ENCODE measurements at places on chromosomes 11 and 22. TPM values are rescaled to one million over a fixed set of nuclear protein-coding genes. Genes with fewer than 3 reads are reported as not detected.

UQCR10 gene
- 52.8 TPM for total RNA-seq

CHRM1 gene
- 0.69 TPM for total RNA-seq

TIRAP gene
- 3.9 TPM for total RNA-seq

OMP gene
- not detected for total RNA-seq

RGL4 gene
- total RNA-seq: 2.7 TPM

LYVE1 gene
- 48.0 TPM for total RNA-seq

TRPM5 gene
- under 0.01 TPM for total RNA-seq

GRCh38 chr11:64444838-64445441, 86.0 kb downstream of the RPS6KA4 start:
- peak; percentile 6 for DNase-seq

GRCh38 chr11:44886790-44887140, 63.9 kb downstream of the TP53I11 start:
- DNase-seq: peak; percentile 63

GRCh38 chr22:32200752-32201151, 4.1 kb downstream of the RFPL2 start:
- DNase-seq: no peak

- no peak for DNase-seq
These were observed 87.4 kb downstream of the HIPK3 start for GRCh38 chr11:33344611-33345010.

DNA sequence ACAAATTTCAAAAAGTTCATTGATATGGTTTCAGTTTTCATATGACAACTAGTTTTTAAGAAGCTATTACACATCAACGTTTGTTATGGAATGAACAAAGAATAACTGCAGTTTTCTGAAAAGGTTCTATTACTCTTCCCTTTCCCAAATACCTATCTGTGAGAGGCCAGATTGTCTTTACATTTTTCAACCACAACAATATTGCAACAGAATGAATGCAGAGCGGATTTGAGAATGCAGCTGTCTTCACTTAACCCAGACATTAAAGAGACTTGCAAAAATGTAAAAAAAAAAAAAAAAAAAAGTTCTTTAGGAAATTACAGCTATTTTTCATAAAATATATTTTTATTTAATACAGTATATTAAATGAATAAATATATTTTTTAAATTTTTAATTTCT, 250.8 kb downstream of the DDX10 start:
- DNase-seq: no peak

- no peak for DNase-seq
These were observed 20.1 kb upstream of the SCGB1D1 start for GRCh38 chr11:62169935-62170334.

- DNase-seq: no peak
These were observed 77.1 kb upstream of the CD82 start for GRCh38 chr11:44488165-44488965.

DNA sequence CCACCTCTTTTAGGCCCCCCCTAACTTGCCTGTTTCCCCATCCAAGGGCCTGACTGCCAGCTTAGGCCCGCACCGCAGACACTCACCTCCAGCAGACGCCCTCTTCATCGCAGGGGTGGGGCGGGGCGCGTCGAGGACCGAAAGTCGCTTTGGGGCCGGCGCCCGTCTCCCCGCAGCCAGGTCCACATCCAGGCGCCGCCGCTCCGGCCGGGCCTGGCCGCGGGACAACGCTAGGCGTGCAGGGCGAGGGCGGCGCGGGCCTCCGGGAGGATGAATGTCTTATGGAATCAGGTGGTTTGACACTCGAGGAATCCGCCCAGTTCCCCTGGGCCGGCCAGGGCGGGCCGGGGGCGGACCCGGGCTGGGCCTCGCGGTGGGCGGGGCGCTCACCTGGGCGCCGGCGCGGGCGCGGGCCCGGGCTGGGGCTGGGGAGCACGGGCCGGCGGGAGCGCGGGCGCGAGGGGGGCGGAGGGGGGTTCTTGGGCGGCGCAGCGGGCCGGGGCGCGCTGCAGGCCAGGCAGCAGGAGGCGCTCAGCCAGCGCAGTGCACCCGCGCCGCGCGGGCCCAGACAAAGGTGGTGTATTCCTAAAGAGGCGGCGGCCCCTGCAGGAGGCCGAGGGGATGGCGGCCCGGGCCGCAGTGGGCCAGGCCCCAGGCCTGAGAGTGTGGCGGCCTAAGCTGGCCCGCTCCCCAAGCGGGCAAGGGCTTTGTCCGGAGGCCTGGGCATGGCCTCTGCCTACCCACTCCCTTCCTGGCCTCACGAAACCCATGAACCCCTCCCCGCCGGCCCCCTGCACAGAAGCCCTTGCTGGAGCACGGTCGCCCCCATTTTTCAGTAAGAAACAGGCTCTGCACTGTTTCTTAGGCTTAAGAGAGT, 177.6 kb downstream of the IGLL1 start:
- DNase-seq: no peak

DNA sequence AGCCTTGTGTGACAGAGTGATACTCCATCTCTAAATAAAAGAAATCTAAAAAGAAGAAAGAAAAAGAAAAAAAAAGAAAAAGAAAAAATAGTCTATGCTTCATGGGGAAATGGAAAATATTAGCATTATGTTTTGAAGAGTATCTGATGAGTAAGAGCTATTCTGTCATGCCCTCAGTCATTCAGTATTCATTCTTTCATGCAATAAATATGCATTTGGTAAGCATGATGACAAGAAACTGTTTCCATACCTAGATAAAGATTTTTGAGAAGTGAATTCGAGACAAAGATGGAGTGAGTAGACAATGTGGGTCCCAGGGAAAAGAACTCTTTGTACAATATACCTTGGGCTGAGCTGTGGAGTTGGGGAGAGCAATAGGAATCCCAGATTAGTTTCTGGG, 6.2 kb upstream of the IFTAP start:
- DNase-seq: no peak

DNA sequence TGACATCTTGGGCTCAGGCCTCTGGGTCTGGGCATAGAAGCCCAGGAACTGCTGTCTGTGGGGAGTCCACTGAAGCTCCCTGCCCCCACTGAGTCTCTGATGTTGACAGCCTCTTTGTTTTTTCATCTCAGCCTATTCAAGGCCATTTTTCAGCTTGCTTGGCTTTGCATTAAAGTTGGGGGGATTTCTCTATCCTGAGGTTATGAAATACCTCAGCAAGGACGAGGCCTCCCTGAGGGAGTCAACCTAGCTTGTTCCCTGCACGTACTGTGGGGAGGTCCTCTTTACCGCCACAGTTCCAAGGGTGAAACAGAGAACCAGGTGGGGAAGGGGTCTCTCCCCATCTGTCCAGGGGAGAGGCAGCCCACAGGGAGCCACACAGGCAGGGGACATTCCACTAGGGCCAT, 8.4 kb downstream of the KCNQ1OT1 start:
- no peak for DNase-seq

GRCh38 chr11:100647861-100648260, 39.2 kb upstream of the ARHGAP42 start:
- no peak for DNase-seq

GRCh38 chr22:29208879-29209623, 3.4 kb downstream of the EMID1 start:
- no peak for DNase-seq

DNA sequence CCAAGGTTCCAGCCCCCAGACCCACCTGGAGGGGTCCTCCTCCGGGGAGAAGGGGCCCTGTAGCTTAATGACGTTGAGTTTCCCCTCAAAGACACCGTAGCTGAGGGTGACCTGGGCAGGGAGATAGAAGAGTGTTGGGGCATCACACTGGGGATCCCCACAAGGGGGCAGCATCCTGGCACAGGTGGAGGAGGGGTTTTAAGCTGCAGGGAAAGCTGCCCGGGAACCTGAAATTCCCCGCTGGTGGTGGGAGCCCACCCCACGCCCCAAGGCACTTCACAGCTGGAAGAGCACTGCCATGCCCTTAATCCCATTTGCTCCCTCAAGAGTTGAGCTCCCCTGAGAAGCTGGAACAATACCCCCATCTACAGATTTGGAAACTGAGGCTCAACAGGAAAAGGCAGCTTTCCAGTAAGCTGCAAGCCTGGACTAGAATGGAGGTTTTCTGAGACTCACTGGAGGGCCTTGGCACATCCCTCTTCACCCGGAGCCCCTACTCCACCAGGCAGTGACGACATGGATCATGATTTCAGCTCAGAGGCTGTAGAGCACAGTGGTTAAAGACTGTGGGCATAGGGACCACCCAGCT, 13.7 kb downstream of the MFNG start:
- DNase-seq: no peak

DNA sequence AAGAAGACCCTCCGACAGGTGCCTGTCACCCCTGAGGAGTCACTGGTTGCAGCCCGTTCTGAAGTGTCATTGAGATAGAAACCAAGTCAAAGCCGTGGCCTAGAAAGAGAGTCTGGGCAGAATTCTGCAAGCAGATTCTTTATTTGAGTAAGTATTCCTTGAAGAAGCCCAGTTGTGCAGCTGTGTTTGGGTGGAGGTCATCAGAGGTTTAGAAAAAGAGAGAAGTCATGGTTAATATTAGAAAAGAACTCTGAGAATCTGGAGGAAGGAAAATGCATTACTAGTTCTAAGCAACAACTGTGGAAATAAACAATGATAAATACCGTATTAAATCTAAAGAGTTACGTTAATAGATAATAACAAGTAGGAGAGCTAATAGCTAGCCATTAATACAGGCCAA, 118.8 kb upstream of the KIRREL3 start:
- peak; percentile 15 for DNase-seq

DNA sequence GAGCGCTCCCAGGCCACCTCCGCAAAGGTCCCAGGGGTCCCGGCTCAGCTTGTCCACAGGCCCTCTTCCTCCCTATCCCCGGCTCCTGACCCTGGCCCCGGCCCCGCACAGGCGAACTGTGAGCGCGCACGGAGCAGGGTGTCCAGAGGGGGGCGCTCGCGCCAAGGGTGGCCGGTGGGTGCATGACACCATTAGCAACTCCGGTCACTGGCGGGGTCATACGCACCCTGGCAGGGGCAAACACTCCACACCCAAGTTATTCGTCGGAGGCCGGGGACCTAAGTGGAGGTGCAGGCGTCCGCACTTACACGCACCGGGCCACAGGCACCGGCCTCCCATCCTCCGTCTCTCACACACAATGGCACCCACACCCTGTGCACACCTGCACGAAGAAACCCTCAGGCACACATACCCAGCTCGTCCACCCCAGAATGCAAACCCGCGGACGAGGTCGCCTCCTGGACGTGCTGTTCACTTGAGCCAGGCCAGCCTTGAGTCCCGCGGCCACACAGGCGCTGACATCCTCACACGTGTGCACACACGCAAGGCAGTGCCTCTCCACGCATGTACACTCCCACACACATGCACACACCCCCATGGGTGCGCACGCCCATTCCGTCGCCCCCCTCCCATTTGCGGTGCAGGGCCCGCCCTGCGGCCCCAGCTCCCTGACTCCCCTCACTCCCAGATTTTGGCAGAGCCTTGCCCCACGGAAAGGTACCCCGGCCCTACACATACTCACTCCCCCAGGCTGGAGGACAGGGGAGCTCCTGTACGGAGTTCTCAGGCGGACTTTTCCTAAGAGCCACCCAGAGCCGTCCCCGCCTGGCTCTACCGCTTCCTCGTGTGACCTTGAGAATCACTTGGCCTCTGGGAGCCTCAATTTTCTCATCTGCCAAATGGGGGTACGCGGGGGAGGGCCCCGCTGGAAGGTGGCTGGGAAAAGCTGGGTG, at the start of gene RASGRP2:
Gene RASGRP2, minus strand, starts transcription at position 552 of the 953 bp plus-strand sequence. CDS start 1,276 bp downstream, outside the sequence.
- DNase-seq: no peak

DNA sequence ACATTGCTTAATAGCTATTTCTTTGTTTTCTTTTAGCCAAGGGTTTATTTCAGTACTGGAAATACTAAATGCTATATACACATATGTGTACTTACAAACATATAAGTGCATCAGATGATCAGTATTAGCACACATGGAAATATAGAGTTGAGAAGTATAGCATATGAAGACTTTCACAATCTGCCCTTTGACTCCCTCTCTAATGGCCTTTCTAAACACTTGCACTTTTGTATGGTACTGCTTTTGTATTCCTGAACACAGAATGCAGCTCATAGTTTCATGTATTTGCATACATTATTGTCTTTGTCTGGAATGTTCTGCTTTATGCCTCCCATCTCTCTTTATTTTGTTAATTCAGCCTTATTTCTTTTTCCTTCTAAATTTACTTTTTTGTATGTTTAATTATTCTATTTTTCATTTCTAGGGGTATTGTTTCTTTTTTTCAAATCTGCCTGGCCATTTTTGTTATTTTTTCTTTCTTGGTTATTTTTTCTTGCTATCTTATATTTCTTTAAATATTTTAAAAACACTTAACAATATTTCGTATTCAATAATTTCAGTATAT, 28.8 kb downstream of the ACER3 start:
- DNase-seq: no peak

GRCh38 chr22:50314081-50314454, 6.6 kb upstream of the PLXNB2 start:
- no peak for DNase-seq

DNA sequence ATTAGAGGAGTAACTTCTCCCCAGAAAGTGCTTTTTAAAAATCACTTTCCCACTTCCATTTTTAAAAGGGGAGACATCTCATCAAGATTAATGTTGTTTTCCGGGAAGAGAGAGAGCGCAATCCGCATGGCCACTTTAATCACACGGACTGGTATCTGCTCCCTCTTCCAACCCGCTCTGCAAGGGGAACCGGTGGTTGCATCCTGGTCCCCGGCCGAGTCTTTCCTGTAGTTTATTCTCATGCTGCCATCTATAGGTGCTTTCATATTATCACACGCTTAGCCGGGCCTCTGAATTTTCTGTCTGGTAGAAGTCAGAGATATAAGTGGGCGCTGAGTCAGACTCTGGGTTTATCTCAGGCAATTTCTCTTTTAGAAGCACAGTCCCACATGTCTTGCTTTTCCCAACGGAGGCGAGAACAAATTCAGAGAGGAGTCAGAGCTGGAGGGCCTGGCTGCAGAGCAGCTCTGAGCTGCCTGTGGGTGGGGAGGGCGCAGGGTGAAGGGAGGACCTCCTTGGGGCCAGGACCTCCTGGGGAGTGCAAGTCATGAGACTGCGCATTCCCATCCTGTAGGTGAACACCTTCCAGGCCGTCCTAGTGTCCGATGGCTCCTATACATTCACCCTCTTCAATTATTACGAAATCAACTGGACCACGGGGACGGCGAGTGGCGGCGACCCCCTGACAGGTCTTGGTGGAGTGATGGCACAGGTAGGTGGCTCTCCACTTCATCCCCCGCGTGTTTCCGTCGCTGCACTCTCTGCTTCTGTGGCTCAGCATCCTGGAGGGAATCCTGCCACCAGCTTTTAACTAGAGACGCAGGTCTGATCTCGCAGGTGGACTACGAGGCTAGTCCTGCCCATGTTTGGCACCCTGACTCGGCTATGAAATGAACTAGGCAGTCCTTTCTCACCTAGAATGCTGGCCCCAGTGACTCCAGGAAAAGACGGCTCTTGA, 11.7 kb downstream of the TECTA start:
- peak; percentile 14 for DNase-seq

DNA sequence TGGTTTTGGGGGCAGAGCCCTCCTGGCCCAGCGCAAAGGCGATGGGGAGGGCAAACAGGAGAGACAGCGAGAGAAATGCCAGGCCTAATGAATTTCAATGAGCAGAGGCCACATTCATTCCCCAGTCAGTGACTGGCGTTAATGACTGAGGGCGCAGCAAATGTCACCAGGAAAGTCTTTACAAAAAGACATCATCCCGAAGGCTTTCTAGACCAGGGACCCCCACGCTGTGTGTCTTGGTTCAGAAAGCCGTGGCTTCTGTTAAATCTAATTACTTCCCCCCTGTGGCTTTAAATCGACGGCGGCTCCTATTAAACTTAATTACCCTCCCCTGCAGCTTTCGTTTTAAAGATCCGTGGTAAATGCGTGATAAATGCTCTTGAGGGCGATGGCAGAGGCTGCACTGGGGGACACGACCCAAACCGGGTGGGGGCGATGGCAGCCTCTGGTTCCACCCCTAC, 1.6 kb upstream of the FGF19 start:
- DNase-seq: no peak

Measured in skin of body (tissue), 3 donors.